ENCODE measurements at places on chromosomes 2 and 18. TPM values are rescaled to one million over a fixed set of nuclear protein-coding genes. Genes with fewer than 3 reads are reported as not detected.

The RFTN2 gene
- 0.09 TPM for polyA plus RNA-seq

DNA sequence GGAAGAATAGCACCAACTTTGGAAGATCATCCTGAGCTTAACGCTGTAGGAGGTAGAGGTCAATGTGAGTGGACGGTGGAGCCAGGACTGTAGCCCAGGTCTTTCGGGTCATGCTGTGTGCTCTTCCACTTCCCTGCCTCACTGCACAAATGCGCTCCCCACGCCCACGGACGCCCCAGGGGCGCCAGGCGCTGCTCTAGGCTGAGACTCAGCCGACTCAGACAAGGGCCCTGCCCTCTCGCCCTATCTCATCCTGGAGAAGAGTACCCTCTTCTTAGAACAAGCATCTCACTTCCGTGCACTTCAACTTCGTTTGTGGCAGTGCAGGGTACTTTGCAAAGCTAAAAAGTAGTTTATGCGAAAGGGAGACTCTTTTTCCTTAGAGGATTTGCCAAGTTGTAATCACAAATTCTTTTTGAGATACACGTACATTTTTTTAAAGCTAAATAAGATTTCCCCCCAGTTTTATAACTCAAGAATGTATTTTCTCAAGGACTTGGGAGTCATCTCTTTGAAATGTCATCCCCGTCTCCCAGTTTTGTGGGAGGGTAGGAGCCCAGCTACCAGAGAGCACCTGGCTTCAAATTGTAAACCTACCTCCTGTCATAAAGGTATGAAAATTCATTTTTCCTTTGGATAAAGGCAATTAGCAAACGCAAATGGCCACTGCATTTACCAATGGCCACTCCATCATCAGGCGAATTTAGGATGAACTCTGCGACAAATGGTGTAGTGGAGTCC lies 1.2 kb upstream of the PRELID3A start:
- DNase-seq, result no peak

DNA sequence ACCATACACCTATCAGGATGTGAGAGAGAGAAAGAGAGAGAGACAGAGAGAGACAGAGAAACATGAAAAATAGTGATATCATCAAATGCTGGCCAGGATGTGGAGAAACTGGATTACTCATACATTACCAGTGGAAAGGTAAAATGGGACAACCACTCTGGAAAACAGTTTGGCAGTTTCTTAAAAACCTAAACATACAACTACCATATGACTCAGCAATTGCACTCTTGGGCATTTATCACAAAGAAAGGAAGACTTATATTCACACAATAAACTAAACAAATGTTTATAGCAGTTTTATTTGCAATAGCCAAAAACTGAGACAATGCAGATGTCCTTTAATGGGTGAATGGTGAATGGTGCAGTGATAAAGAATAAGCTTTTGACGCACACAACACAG lies 29.1 kb downstream of the SLC4A3 start:
- DNase-seq, result no peak

GRCh38 chr2:216549926-216550690 lies 51.5 kb downstream of the RPL37A start:
- DNase-seq, result no peak

GRCh38 chr2:36469710-36470109 lies 114.1 kb downstream of the CRIM1 start:
- DNase-seq, result no peak

DNA sequence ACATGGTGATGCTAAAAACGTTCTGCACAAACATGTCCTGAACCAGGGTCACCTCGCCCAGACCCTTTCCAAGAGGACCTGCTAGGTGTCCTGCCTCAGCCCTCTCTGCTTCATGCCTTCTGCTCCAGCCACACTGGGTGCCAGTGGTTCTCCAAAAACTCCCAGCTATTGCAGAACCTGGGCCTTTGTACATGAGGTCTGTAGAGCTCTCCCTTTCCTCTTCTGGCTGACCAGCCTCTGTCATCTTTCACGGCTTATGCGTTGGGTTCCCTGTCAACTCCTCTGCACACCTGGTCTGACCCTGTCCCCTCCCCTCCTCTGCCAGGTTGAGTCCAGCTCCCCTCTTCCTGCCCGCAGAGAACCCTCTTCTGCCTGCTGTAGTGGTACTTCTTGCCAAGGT lies 35.5 kb upstream of the IGFBP5 start:
- no peak for DNase-seq
